ENCODE measurements at places on chromosomes 4 and X.

DNA sequence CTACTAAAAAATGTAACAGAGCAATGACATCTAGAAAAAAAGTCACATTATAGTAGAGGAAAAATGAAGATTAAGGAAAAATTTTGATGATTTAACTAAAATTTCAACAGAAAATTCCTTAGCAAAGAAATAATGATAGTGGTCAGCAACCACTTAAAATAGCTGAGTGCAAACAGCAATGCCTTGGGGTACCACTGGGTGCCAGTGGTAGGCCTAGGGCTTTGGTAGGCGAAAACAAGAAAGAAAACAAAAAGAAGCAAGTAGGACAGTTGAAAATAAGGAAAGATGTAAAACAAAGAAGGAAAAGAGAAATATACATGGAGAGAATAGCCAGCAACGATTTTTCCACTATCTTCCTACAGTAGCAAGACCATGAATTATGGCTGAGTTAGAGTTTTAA, 313.5 kb upstream of the IRS4 start:
- no peak for DNase-seq

DNA sequence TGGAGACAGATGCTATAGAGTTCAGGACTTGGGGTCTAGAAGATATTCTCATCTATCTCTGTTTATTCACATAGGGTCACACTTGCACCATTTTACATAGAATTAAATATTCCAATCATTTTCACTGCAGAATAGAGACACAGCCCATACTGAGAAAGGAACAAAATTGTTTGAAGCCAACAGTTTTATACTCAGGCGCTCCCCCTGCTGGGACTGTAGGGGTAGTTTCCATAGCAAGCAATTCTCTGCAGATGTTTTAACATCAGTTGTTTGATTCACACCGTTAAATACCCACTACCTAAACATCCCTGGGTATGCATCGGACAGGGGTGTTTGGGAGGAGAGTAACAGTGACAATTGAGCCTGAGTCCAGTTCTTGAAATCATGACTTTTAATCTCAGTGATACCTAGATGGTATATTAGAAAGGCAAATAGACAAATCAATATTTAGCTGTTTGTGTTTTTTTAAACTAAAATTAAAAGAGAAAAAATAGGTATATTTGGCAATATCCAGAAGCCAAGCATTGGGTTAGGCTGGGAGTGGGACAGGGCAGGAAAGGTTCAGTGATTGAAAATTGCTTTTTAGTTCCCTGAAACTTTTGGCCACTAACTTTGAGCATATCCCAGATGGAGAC, 33.8 kb downstream of the LONRF3 start:
- peak; percentile 46 for DNase-seq

DNA sequence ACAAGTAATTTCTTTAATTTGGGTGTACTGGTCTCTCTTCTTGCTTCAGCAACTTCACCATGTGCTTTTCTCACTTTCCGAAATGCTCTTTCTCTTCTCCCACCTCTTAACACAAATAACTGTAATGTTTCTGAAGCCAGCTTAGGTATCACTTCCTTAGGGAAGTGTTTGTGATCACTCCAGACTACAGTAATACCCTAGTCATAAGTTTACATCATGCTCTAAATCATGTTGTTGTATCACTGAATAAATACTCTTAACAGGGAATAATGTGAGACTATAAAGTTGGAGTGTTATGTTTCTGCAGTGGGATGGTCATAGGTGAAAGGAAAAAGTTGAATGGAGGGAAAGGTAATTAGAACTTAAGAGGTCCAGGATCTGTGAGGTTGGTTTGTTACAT, 712.3 kb downstream of the C4orf33 start:
- DNase-seq, result no peak

DNA sequence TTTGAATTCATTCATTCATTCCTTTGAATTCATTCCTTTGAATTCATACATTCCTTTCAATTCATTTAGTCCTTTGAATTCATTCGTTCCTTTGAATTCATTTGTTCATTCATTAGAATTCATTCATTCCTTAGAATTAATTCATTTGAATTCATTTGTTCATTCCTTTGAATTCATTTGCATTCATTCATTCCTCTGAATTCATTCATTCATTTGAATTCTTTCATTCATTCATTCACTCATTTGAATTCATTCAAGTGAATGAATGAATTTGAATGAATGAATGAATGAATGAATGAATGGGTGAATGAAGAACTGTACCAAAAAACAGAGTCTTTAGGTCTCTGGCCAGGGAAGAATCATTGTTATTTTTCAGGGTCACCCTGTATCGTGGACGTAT, 216.6 kb downstream of the DHRSX start:
- DNase-seq, result no peak

DNA sequence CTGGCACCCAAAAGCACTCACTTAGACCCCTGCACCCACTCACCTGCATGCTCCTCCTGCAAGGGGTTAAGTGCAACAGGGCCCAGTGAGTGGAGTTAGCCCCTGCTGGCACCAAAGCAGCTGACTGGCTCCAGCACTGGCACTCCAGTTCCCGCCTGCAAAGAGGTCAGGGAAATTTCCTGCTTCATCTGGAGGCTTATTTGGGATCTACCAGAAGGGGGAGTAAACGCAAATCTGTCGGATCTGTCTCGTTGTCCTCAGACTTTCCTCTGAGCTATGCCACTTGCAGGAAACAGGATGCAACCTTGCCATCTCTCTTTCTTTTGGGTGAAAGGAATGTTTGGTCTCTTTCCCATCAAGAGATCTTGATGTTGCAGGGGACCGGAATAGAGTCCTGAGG, 435.6 kb downstream of the PCDH10 start:
- no peak for DNase-seq

- no peak for DNase-seq
Measured at GRCh38 chr4:71206763-71207162, 132.1 kb upstream of the SLC4A4 start.
